Smooth muscle cell of bladder (primary cell): ENCODE measurements at places on chromosomes 4 and X. TPM values are rescaled to one million over a fixed set of nuclear protein-coding genes. Genes with fewer than 3 reads are reported as not detected.

The UXT gene
- total RNA-seq = 143 and 152 TPM in 2 replicates

The NWD2 gene
- total RNA-seq = not detected in 2 replicates

The PCGF3 gene
- 27.3 and 31.8 TPM in 2 replicates for total RNA-seq

The RIPPLY1 gene
- 0.14 TPM in 1 of 2 replicates, not detected in the other for total RNA-seq

The FABP2 gene
- total RNA-seq = not detected in 2 replicates

The MTTP gene
- total RNA-seq = under 0.01 and 0.09 TPM in 2 replicates

The MAGEA12 gene
- total RNA-seq = under 0.01 and 0.14 TPM in 2 replicates

The ZFYVE28 gene
- 7.4 and 9.4 TPM in 2 replicates for total RNA-seq

The ARHGEF6 gene
- total RNA-seq = 11.6 and 12.1 TPM in 2 replicates

The ARHGAP36 gene
- total RNA-seq = not detected in 2 replicates

The FANCB gene
- 4.4 and 4.6 TPM in 2 replicates for total RNA-seq

The KIF4A gene
- 1.6 and 1.8 TPM in 2 replicates for total RNA-seq
